ENCODE measurements at places on chromosomes 5 and 9.

DNA sequence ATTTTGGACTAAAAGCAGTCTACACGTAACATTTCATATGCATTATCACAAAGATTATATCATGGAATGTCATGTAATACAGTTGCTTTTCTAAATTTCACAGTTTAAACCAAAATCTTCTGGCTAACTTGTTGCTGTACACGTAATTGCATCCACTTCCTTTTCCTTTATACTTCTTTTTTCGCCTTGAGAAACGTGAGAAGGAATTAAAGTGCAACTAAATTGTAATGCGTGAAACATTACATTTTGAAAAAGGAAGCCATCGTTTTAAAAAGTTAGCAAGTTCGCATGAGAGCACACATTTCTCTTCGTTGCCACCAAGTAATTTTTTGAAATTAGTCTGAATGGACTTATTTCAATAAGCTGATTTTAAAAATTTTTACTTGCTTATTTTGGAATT lies 80.0 kb downstream of the MEGF10 start:
- no peak for DNase-seq

- no peak for DNase-seq
These were observed 496 bp downstream of the CXCL14 start for GRCh38 chr5:135578305-135578684.

DNA sequence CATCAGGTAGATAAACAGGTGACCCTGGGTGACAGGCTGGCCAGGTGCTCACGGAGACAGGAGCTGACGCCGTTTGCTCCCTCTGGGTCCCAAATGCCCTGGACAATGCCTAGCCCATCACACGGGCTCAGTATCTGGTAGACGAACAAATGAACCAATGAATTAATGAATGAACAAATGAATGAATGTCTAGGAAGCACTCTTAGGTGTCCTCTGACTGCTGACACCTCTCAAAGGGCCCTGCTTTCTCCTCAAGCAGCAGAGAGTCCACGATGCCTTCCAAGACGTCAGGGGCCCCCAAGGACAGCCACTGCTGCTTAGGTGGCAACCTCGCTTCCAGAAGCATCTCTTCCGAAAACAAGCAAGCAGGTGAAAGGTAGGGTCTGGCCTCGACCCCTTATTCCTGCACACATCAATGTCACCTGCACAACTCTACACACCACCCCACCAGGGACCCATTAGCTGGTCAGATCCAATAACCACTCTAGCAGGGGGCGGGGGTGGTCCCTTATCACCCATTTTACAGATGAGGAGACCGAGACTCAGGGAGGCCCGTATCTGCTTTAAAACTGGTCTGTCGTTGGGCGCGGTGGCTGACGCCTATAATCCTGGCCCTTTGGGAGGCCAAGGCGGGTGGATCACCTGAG lies 45.2 kb downstream of the VAV2 start:
- no peak for DNase-seq

GRCh38 chr5:78855026-78855425 lies 130.1 kb downstream of the ARSB start:
- no peak for DNase-seq

GRCh38 chr5:124512952-124513632 lies 233.3 kb downstream of the ZNF608 start:
- DNase-seq, result no peak

- no peak for DNase-seq
These were observed 127.2 kb downstream of the C9orf50 start for GRCh38 chr9:129493706-129494047.

- no peak for DNase-seq
These were observed 69.2 kb upstream of the CTNND2 start for GRCh38 chr5:11973469-11973868.

- no peak for DNase-seq
These were observed 44.3 kb upstream of the SLC12A7 start for GRCh38 chr5:1156033-1156753.

- no peak for DNase-seq
These were observed 3.0 kb upstream of the TUSC1 start for GRCh38 chr9:25681266-25681665.

DNA sequence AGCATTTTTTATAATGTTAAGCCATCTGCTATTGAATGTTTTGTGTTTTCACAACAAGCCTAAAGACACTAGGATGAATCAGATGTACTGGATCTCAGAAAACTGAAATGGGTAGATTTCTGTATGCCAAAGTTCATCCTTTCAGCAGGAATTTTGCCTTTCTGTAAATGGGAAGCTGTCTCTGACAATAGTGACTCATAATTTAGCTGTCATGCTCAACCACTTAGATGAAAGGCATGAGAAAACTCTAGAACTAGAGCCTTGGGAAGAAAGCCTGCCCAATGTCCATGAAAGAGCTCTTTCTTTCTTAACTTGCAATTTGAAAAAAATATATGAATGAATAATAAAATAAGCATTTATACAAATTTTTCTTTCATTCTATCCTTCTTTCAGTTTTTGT lies 616.0 kb upstream of the EDIL3 start:
- DNase-seq, result no peak

DNA sequence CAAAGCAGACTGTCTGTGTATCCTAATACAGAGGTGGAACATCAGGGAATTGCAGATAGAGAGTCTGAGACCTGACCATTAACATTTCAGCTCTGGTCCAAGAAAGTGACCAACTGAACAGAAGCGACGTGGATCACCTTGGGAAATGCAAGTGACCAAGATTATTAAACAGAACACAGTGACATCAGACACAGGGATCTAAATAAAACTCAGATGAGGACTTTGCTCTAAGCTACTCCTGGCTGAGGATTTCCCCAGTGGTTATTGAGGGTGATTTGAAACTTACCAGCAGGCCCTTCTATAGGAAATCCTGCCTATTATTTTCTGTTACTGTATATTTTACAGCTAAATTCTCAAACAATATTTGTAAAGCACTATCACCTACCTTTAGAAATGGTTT lies 436.0 kb downstream of the TMEM38B start:
- no peak for DNase-seq

GRCh38 chr9:16191191-16191590 lies 638.3 kb downstream of the CCDC171 start:
- no peak for DNase-seq

GRCh38 chr9:113183956-113184488 lies 33.2 kb downstream of the SLC31A2 start:
- DNase-seq, result no peak

GRCh38 chr5:6831678-6832671 lies 118.7 kb downstream of the TENT4A start:
- no peak for DNase-seq

- no peak for DNase-seq
These were observed 23.0 kb upstream of the NR3C1 start for GRCh38 chr5:143426437-143426991.

- no peak for DNase-seq
These were observed 8.5 kb downstream of the HK3 start for GRCh38 chr5:176890455-176891330.

DNA sequence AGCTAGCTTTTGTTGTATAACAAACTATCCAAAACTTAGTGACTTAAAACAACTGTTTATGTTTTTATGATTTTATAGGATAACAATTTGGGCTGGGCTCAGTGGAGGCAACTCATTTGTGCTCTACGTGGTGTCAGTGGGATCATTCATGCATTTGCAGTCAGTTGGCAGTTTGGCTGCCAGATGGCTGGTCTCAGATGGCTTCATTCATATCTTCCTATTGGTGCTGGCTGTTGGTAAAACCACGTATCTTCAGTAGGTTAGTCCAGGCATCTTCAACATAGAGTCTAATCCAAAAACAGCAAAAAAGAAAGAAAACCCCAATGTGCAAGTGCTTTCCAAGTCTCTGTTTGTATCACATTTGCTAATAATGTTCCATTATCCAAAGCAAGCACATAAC lies 51.7 kb upstream of the RIC1 start:
- DNase-seq, result no peak

GRCh38 chr5:133487093-133487492 lies 125.2 kb downstream of the FSTL4 start:
- no peak for DNase-seq

- DNase-seq, result no peak
These were observed 55.8 kb upstream of the RANBP3L start for GRCh38 chr5:36357391-36357975.

DNA sequence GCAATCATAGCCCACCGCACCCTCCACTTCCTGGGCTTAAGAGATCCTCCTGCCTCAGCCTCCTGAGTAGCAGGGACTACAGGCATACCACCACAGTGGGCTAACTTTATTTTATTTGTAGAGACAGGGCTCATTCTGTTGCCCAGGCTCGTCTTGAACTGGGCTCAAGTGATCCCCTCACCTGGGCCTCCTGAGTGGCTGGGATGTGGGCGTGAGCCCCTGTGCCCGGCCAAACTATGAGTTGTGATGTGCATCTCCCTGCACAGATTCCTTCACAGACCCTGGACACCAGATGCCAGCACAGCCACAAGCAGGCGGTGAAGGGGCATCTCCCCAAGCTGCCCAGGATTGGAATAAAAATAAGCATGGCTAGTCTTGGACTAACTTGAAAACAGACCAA lies 244.9 kb upstream of the IRX1 start:
- no peak for DNase-seq

DNA sequence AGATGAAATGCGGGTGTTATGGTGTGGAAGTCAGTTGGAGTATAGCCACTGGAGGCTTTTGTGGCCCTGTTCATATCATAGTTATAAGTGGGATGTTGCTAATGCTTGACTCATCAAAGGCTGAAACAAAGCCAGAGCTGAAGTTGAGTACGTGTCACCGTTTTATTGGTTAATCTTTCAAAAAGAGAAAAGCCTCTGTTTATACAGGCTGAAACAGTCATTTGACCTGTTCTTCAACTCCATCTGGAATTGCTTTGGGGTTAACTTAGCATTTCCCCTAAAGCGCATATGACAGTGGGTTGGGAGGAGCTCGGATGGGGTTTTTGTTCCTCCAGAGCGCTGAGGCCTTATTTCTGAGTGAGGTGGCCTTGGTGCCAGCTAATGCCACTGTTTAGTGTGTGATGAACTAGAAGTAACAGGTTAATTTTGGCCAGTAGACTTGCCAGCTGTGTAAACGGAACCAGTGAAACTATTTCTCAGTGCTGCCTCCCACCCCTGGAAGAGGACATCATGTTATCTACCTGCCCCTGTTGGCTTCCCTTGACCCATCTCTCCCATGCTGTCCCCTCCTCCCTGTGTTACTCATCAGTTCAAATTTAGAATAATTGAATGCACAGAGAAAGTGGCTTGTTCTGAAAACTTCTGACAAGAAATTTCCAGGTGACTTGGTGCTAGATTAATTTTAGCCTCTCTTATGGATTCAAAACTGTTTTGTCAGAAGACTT lies 34.2 kb downstream of the MTAP start:
- no peak for DNase-seq
